ENCODE measurements at places on chromosomes 13 and 19. TPM values are rescaled to one million over a fixed set of nuclear protein-coding genes. Genes with fewer than 3 reads are reported as not detected.

GRCh38 chr13:103815619-103816018 is 749.4 kb upstream of the SLC10A2 start:
- DNase-seq: no peak

DNA sequence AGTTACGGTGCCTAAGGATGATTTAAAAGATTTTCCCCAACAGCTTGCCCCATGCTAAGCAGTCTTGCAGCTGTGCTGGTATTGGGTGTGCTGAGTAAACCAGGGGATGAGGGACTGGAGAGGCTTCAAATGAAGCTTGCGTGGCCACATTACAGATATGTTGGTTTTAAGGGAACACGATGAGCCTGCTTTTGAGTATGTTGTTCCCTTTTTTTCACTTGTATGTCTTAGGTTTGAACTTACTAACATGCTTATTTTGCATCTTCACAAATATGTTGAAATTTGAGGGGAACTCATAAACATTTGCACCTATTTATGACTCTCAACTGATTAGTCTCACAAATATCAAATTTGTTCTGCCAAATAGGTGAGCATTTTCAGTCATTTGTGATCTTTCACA is 2.0 kb upstream of the IL17D start:
- no peak for DNase-seq

DNA sequence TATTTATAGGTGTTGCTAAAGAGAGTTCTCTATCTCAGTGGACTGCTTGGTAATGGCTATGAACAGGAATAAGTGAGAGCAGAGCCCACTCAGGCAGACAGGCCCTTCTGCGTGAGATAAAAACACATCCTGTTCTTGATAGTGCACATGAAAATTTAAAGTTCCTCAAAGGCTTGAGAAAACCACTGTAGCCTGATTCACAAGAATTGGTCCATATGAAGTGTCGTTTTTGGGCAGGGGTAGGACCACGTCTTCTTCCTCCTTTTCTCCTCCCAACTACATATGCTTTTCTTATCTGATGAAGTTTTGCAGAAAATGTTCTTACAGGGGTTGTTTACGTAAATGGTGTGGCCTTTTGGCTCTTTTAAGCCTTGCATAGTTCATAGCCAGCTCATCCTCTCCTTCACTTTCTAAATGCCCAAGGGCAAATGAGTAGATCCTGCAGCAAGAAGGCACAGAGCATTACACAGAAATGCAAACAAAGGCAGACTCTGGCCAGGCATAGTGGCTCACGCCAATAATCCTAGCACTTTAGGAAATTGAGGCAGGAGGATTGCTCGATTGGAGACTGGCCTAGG is 53.8 kb downstream of the RNF6 start:
- no peak for DNase-seq

IFI30 gene
- 1.7 TPM for total RNA-seq

FCGBP gene
- total RNA-seq: 0.42 TPM

DNA sequence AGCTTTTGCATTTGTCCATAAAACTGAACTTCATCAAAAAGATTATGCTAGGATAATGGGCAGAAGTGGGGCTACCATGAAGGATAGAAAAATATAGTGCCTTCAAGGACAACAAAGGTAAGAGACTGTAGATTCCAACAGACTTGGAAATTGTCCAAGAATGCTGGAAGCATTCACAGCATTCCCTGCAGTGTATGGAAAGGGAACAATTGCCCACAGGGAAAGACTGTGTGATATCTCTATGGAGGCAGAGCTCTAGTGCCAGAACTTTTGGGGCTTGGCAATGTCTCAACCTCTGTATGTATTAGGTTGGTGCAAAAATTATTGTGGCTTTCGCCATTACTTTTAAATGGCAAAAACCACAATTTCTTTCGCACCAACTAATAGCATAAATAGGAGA is 1598.8 kb upstream of the MIR17HG start:
- DNase-seq: no peak

ZNF837 gene
- 2.5 TPM for total RNA-seq

- DNase-seq: no peak
Observed at GRCh38 chr19:14375055-14375581, 6.1 kb upstream of the ADGRE5 start.

DNA sequence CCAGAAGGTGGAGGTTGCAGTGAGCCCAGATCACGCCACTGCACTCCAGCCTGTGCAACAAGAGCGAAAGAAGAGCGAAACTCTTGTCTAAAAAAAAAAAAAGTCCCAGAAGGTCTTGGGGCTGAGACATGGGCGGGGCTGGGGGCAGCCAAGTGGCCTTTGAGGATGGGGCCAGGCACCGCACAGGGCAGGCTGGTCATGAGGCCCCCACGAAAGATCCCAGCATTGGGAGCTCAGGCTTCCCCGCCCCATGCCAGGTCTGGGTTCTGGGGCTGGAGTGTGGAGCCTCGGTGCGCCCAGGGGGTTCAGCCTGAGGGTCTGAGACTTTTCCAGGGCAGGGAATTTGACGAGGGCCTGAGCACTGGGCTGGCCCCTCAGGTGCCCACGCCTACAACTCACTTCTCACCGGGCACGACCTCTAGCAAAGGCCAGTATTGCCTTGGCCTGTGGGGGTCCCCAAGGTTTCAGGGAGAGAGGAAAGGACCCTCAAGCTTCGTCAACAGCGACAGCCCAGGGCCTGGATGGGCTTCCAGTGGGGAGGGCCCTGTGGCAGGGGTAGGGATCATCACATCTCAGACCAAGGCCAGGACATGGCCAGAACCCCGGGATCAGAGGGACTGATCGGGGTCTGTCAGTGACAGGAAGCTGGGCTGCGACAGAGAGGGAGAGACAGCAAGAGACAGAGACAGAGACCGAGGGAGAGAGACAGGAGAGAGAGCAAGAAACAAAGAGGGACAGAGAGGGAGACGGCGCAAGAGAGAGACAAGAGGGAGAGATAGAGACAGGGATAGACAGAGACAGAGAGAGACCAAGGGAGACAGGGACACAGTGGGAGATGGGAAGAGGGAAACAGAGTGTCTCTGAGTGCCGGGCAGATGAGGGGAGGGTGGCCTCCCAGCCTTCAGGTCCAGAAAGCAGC is 7.5 kb upstream of the MEX3D start:
- no peak for DNase-seq

CDX2 gene
- not detected for total RNA-seq

DNA sequence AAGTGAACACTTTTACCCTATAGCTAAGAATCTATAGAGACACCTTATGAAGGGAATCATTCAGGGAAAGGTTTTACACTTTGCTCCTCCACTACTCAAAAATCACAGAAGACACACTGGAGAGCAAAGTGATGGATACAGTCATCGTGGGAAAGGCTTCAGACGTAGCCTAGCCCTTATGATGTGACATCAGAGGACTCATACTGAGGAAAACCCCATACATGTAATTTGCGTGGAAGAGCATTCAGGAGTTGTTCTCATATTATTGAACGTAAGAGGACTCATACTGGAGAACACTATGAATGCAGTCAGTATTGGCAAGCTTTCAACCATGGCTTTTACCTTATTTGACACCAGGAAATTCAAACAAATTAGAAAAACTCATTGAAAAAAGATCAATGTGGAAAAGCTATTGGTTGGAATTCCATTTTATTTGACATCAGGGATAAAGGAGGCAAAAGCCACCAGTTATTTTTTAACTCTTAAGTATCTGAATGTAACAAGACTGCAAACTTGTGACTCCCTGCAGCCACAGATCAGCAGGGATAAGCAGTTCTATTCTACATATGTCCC is 16.1 kb upstream of the ZNF274 start:
- no peak for DNase-seq

SPRED3 gene
- 4.6 TPM for total RNA-seq

WDR87 gene
- total RNA-seq: not detected

DNA sequence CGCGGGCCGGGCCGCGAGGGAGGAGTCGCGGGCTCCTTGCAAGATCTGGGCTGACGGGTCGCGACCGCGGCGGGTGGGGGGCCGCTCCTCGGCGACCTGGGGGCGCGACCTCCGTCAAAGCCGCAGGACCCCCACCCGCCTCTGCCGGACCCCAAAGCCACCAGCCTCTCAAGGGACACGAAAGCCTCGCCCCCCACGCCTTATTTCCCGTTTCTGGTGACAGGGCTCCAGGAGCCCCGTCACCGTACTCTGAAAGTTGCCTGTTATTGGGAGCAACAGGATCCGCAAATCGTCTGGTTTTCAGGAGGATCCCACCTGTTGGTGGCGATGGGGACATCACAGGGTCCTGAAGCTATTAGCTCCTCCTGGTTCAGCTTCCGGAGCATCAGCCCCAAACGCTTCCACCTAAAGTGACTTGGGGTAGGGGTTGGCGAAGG is 530 bp downstream of the MAU2 start:
- no peak for DNase-seq

DNA sequence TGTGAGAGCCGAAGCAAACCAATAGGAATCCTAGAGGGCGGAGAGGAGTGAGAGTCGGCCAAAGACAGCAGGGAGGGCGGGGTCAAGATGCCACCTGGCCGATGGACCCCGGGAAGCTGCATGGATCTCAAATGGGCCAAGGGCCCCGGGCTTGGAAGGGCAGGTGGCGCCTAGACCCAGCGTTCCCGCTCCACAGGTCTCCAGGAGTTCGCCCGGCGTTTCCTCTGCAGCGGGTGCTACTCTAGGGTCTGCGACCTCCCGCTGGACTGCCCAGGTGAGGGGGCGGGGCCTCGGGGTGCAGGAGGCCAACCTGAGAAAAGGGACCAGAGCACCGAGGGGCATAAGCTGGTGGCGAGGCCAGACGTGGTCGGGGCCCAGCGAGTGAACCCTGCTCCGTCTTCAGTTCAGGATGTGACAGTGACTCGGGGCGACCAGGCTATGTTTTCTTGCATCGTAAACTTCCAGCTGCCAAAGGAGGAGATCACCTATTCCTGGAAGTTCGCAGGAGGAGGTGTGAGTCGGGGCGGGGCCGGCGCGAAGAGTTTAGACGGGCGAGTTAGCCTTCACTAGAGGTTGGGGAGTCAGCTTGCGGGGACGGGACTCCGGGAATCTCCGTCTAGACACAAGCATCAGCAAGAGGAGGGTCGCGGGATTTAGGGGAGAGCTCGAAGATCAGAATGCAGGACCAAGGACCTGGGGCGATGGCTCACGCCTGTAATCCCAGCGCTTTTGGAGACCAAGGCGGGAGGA is 9.9 kb downstream of the SPACA6 start:
- no peak for DNase-seq

GRCh38 chr19:56699552-56699951 is 28.0 kb upstream of the ZNF835 start:
- DNase-seq: no peak

- no peak for DNase-seq
Observed at GRCh38 chr19:57934820-57935665, at the start of gene ZNF418. Gene ZNF418 (minus strand): TSS chr19:57935402. CDS start chr19:57933822, 1,580 bp downstream.

- DNase-seq: no peak
Observed at GRCh38 chr13:39692660-39693438, 37.4 kb downstream of the COG6 start.

- no peak for DNase-seq
Observed at GRCh38 chr13:29472332-29472961, 123.0 kb downstream of the SLC7A1 start.

DNA sequence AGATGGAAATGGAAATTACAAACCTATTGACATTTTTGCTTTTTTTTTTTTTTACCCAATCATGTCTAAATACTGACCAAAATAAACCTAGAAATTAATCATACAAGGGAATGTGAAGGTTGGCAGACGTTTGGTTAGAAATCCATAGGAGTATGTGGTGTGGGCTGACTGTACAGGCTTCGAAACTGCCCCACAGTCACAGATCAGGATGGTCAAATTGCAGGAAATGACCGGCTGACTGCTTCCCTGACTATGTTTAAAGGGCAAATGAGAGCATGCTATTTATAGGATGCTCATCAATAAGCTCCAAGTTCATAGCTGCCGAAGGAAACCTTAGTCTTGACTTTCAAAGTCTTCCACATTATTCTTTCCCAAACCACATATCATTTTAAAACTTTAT is 118.4 kb downstream of the COG6 start:
- DNase-seq: no peak

GJA3 gene
- 0.37 TPM for total RNA-seq

Measured in chondrocyte (in vitro differentiated cells).